ENCODE measurements at places on chromosomes 2 and 18. TPM values are rescaled to one million over a fixed set of nuclear protein-coding genes. Genes with fewer than 3 reads are reported as not detected.

GRCh38 chr18:23877371-23877770 is 137.2 kb upstream of the TTC39C start:
- no peak for DNase-seq

GRCh38 chr2:161321944-161322648 is 13.9 kb downstream of the PSMD14 start:
- no peak for DNase-seq

DNA sequence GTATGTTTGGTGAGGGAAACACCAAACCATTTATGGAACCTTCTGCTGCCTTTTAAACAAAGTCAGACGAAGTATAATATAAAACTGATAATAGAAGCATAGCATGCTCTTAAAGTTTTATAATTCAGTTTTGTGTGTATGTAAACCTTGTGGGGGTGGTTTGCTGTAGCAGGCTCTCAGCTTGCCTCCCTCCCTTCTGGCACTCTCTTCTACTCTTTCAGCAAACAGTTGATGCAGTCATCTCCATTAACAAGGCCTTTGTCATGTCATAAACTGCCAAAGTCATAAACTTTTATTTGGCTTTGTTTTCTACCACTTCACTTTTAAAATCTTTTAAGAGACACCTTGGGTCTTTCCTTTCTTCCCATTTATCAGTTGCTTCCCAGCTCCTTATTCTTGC is 448.2 kb upstream of the SETBP1 start:
- DNase-seq: no peak

GRCh38 chr2:9939587-9940485 is 11.7 kb upstream of the GRHL1 start:
- no peak for DNase-seq

CCDC85A gene
- 21.4 TPM for total RNA-seq

FEV gene
- not detected for total RNA-seq

All from dermis blood vessel endothelial cell (primary cell).